ENCODE measurements at places on chromosomes 4 and X.

- no peak for DNase-seq
Measured at GRCh38 chrX:13009844-13010243, 34.6 kb downstream of the FAM9C start.

- DNase-seq, result no peak
Measured at GRCh38 chrX:103797691-103798090, 21.1 kb downstream of the PLP1 start.

GRCh38 chr4:5222951-5223350 lies 171.7 kb downstream of the STK32B start:
- no peak for DNase-seq

DNA sequence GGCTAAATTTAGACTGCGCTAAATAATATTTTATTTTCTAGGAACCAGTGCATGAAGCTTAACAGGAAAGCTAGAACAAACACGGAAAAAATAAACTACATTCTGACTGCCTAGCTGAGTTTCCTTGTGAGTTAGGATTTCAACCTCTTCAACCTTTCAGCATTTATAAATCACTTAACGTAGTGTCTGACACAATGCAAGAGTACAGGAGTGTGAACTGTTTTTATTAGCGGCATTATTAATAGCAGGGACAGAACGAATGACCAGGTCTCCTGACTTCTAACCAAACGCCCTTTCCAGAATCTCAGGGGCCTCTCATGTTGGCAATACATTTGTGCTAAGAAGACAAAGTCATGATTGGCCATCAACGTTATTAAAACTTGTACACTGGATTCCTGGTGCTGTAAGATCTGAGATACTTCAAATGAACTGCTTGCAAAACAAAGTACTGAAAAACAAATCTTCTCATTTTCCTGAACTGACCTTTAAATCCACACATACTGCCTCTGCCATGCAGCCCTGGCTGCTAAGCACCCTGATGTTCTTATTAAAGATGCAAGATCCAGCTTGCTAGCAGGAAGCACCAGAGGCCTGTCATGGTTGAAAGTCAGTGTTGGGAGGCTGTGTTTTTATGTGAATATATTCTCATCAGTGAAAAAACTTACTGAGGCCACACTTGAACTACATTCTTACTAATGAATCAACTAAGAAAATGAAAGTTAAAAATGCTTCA lies 380.4 kb upstream of the CPEB2 start:
- DNase-seq, result no peak

DNA sequence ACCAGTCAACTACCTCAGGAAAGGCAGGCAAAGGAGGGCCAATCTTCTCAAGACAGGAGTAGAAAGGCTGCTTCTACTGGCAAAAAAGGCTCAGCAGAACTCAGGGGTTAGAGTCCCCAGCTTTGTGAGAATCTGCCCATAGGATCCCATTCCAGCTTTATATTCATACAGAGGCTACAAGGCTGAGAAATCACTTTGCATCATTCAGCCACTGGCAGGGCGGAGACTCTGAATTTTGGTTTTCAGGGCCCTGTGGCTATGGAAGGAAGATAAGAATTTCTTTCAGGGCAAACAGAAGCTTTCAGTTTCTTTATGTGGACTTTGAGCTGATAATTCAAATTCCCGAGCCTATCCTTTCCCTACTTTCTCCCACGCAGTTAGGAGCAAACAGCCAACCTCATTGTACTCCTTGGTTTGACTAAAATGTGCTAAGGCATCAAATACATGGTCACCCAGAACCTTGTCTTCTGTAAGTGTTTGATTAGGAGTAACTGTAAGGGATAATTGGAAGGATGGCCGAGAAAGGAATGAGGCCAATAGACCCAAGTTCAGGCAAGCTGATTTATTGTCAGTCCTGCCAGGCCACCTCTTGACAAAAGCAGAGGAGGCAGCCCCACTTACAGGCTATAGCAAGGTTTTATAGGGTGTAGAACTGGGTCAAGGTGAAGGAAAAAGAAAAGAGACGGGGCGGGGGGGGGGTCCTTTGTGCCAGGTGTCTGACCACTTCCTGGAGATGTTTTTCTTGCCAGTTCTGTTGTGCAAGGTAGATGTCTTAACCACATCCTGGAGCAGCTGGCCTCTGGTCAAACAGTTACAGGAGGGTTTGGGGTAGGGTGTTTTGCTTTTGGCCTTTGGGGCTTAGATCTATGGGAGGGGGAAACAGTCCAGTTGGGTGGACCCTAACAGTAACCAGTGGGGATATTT lies 165.3 kb upstream of the PPP1R2C start:
- DNase-seq, result no peak

Measured in stimulated activated CD4-positive, alpha-beta T cell treated with anti-CD3 and anti-CD28 coated beads, Interleukin-2, amount 100 ng/mL, for 4 hours (primary cell).